K562 (cell line): ENCODE measurements at places on chromosomes 1 and 21. TPM values are rescaled to one million over a fixed set of nuclear protein-coding genes. Genes with fewer than 3 reads are reported as not detected.

GRCh38 chr1:236089046-236089773 lies 24.3 kb upstream of the NID1 start:
- H3K27ac ChIP-seq, result no peak overlapping the region
- H3K4me1 ChIP-seq, result no peaks in the 10 kb centered on the region
- no peak overlapping the region for H3K4me3 ChIP-seq
- DNase-seq, result no peak
- no peaks in the 10 kb centered on the region for H3K36me3 ChIP-seq

DNA sequence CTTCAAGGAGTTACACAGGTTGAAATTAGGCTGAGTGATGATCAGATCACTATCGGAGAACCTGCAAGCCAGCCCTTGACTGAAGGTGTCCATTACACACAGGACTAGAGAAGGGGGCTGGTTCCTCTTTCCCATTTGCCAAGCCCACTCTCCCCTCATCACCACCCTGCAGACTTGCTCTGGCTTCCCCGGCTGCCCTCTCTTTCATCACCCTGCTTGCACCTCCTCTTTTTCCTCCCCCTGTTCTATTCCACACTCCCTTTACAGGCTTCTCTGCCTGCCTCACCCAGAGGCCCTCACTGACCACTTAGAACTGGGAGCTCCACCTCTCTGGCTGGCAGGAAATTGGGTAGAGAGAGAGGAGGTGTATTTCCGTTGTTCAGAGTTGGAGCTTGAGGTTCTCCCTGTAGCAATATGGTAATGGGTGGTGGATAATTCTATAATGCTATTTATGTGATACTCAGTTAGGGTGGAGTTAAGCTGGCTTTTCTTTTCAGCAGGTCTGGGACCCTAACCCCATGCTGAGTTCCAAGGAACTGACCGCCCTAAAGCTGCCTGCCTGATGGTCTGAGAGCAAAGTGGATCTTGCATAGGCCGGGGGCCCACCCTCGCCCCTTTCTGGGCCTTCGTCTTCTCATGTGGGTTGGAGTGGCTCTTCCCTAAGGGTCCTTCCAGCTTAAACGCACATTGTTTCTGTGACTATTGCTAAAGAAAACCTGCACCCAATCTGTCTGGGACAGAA lies 111.8 kb upstream of the ADAR start:
- no peak for DNase-seq
- H3K36me3 ChIP-seq, result no peaks in the 10 kb centered on the region
- no peak overlapping the region for H3K27ac ChIP-seq
- H3K27me3 ChIP-seq, result peaks cover 38% of the 10 kb centered on the region
- H3K4me1 ChIP-seq, result 0 out of 3 replicates have a peak, but pooled peaks cover 3% of the 10 kb centered on the region

GRCh38 chr1:209882942-209883340 lies 55.1 kb upstream of the SYT14 start:
- H3K27me3 ChIP-seq, result peaks cover 23% of the 10 kb centered on the region
- no peak overlapping the region for H3K27ac ChIP-seq
- no peaks in the 10 kb centered on the region for H3K4me1 ChIP-seq
- no peak overlapping the region for H3K4me3 ChIP-seq
- H3K36me3 ChIP-seq, result no peaks in the 10 kb centered on the region

ETV3 gene
- 13.9 and 16.0 TPM in 2 replicates for total RNA-seq

BLZF1 gene
- total RNA-seq, result 20.5 and 21.1 TPM in 2 replicates

DNA sequence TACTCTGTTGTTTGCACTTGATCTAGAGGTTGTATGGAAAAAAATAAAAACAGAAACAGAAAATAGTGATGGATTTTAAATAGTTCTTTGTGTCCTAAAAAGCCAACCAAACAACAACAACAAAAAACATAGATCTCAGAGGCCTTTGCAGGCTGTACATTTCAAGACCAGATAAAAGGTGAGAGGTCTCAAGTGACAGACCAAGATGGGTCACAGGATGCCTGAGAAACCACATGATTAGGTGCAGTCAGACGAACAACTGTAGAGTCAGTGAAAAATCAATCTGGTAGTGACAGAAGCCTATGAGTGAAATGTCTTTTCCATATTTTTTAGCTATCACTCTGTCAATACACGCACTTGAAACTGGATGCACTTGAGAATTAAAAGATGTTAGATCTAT lies 193.5 kb upstream of the SAMSN1 start:
- H3K27ac ChIP-seq, result no peak overlapping the region
- H3K4me3 ChIP-seq, result no peak overlapping the region
- H3K4me1 ChIP-seq, result no peaks in the 10 kb centered on the region; the same call in 1 of the 2 replicates
- no peak for DNase-seq
- H3K27me3 ChIP-seq, result no peaks in the 10 kb centered on the region
- peaks cover 20% of the 10 kb centered on the region; the same call in 1 of the 3 replicates for H3K36me3 ChIP-seq

- H3K36me3 ChIP-seq, result no peaks in the 10 kb centered on the region
- no peaks in the 10 kb centered on the region for H3K27me3 ChIP-seq
- H3K4me3 ChIP-seq, result no peak overlapping the region
Measured at GRCh38 chr1:153536012-153536670, 350 bp upstream of the S100A6 start.

DNA sequence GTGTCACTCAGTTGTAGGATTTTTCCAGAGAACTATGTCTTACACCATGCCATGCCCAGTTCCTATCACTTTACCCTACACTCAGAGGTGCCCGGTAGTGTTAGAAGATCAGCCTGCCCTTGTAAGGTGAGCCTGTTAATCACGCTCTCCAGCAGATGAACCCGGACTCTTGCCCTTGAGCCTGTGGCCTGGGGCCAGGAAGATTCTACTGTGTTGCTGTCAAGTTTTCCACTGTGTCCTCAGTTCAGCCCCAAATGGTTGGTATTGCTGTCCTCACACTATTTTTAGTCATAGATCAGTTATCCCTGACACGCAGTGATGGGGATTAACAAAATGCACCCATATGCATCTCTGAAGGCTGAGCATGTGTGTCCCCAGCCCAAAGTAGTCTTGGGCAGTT lies 105.0 kb upstream of the SPAG17 start:
- no peaks in the 10 kb centered on the region for H3K4me1 ChIP-seq
- no peaks in the 10 kb centered on the region for H3K36me3 ChIP-seq
- H3K27me3 ChIP-seq, result no peaks in the 10 kb centered on the region
- no peak overlapping the region for H3K4me3 ChIP-seq
- no peak for DNase-seq
- no peak overlapping the region for H3K27ac ChIP-seq
